ENCODE measurements at places on chromosomes 6 and 20. TPM values are rescaled to one million over a fixed set of nuclear protein-coding genes. Genes with fewer than 3 reads are reported as not detected.

The PLN gene
- 5.7 TPM for total RNA-seq

- no peaks in the 10 kb centered on the region for H3K4me1 ChIP-seq
- DNase-seq, result no peak
- H3K36me3 ChIP-seq, result no peaks in the 10 kb centered on the region
- H3K4me3 ChIP-seq, result no peak overlapping the region
- no peak overlapping the region for H3K27ac ChIP-seq
Observed at GRCh38 chr20:64242003-64242796, 13.3 kb upstream of the PCMTD2 start.

- H3K27ac ChIP-seq, result no peak overlapping the region
- no peaks in the 10 kb centered on the region for H3K36me3 ChIP-seq
- no peak overlapping the region for H3K4me3 ChIP-seq
- H3K4me1 ChIP-seq, result no peaks in the 10 kb centered on the region
Observed at GRCh38 chr6:108113557-108114519, 39.3 kb upstream of the OSTM1 start.

- no peaks in the 10 kb centered on the region for H3K36me3 ChIP-seq
- no peaks in the 10 kb centered on the region for H3K4me1 ChIP-seq
- H3K4me3 ChIP-seq, result no peak overlapping the region
- DNase-seq, result no peak
Observed at GRCh38 chr6:139853302-139853992, 479.0 kb upstream of the CITED2 start.

The NMBR gene
- 0.29 TPM for total RNA-seq

DNA sequence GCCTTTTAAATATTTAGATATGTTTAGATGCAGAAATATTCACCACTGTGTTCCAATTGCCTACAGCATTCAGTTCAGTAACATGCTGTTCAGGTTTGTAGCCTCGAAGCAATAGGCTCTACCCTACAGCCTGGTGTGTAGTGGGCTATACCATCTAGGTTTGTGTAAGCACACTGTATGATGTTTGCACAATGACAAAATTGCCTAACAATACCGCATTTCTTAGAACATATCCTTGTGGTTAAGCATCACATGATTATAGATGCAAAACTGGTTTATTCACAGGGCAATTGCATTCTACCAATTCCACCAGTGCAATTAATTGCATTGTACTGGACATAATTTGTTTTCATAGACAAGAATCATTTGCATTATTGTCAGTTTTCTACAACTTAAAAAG lies 7.9 kb upstream of the SLC22A16 start:
- H3K4me3 ChIP-seq, result no peak overlapping the region
- DNase-seq, result no peak
- no peak overlapping the region for H3K27ac ChIP-seq

DNA sequence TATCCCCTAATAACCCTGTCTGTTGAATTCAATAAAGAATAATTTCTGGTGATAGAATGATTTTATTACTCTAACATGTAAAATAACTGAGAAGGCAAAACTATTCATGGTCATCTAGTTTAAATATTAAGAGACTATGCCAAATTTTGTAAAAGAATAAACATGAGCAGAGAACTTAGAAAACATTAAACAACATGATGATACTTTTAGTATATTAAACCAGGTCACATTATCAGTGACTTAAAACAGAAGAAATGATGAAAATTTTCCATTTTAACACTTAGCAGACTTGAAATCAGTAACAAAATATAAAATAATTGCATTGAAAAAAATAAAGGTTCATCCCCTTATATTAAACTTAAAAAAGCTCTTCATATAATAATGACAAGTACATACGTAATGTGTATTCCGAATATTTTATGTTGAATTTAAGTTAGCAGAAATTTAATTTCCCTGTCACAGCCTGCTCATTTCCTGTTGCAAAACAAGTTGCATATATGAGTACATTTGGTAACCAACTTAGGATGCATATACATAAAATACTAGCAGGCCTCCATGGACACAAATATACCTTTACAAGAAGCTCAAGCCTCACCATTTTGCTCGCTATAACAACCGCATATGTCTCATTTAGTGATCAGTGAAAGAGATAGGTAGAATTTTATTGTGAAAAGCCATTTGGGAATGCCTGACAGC lies 40.6 kb downstream of the DTNBP1 start:
- H3K27ac ChIP-seq, result peak overlapping the region; percentile 71
- no peak overlapping the region for H3K4me3 ChIP-seq
- H3K27me3 ChIP-seq, result no peaks in the 10 kb centered on the region
- H3K36me3 ChIP-seq, result no peaks in the 10 kb centered on the region

DNA sequence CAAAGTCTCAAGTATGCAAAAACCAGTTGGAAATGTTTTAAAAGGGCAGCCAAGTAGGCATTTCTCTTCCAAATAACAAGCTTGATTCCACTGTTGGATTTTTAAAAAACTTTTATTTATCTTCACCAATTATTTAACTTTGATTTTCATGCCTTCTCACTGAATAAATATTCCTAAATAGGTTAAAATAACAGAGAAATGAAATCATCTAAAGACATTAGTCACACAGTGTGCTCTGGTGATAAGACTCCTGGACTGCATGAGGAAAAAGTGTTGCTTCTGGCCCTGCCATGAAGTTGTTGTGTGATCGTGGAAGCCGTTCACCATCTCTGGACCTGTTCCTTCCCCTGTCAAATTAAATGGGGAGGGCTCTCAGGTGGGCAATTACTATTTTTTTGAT lies 33.8 kb upstream of the IGF2R start:
- DNase-seq, result no peak

The FAM83D gene
- total RNA-seq, result 0.33 TPM

The RIPOR2 gene
- total RNA-seq, result 29.2 TPM

The MTO1 gene
- total RNA-seq, result 40.8 TPM

- H3K4me1 ChIP-seq, result peaks cover 8% of the 10 kb centered on the region
- H3K27ac ChIP-seq, result peak overlapping the region; percentile 76
- no peaks in the 10 kb centered on the region for H3K27me3 ChIP-seq
- no peak for DNase-seq
- no peaks in the 10 kb centered on the region for H3K36me3 ChIP-seq
Observed at GRCh38 chr20:34938466-34939163, 17.0 kb downstream of the GSS start.

The EEF1A2 gene
- 4.8 TPM for total RNA-seq

DNA sequence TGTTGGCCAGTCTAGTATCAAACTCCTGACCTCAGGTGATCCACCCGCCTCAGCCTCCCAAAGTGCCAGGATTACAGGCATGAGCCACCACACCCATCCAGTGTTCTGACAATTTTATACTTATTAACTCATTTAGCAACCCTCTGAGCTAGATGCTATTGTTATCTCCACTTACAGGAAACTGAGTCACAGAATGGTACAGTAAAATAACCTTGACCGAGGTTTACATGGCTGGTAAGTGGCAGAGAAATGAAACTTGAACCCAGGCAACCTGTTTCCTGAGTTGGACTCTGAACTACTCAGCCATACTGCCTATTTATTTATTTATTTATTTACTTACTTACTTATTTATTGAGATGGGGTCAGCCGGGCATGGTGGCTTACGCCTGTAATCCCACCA lies 6.6 kb upstream of the SIGLEC1 start:
- no peaks in the 10 kb centered on the region for H3K36me3 ChIP-seq
- no peak overlapping the region for H3K27ac ChIP-seq
- no peak for DNase-seq
- H3K27me3 ChIP-seq, result no peaks in the 10 kb centered on the region
- H3K4me3 ChIP-seq, result no peak overlapping the region

The SNAP91 gene
- total RNA-seq, result not detected

- H3K4me3 ChIP-seq, result no peak overlapping the region
- no peaks in the 10 kb centered on the region for H3K4me1 ChIP-seq
- H3K27me3 ChIP-seq, result no peaks in the 10 kb centered on the region
- H3K27ac ChIP-seq, result no peak overlapping the region
- H3K36me3 ChIP-seq, result no peaks in the 10 kb centered on the region
Observed at GRCh38 chr6:126048635-126049034, 62.3 kb downstream of the TRMT11 start.

GRCh38 chr6:43262000-43262779 lies 18.9 kb downstream of the TTBK1 start:
- no peak overlapping the region for H3K27ac ChIP-seq
- H3K36me3 ChIP-seq, result no peaks in the 10 kb centered on the region
- no peaks in the 10 kb centered on the region for H3K27me3 ChIP-seq
- no peak for DNase-seq
- H3K4me1 ChIP-seq, result no peaks in the 10 kb centered on the region

DNA sequence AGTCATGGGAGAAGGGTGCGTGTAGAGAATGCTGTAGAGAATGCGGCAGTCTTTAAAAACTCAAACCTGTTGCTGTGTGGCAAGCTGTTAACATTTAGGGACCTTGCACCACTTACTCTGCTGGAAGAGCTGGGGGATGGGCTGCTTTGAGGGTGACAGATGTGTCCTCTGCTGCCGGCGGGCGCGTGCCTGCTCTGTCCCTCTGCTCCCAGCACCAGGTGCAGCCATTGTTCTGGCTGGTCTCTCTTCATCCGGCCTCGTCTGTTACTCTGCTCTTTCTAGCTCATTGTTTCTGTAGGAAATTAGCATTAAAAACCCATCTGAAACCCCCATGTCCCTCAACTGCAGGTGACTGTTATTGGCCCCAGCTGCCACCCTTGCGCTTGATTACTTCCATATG lies 78.5 kb downstream of the CBFA2T2 start:
- H3K36me3 ChIP-seq, result no peaks in the 10 kb centered on the region
- H3K4me3 ChIP-seq, result no peak overlapping the region
- H3K4me1 ChIP-seq, result no peaks in the 10 kb centered on the region
- H3K27me3 ChIP-seq, result no peaks in the 10 kb centered on the region
- no peak overlapping the region for H3K27ac ChIP-seq
- DNase-seq, result no peak

- peak overlapping the region; percentile 44 for H3K4me3 ChIP-seq
- no peaks in the 10 kb centered on the region for H3K36me3 ChIP-seq
- DNase-seq, result no peak
- peaks cover 2% of the 10 kb centered on the region for H3K4me1 ChIP-seq
- H3K27ac ChIP-seq, result peak overlapping the region; percentile 85
Observed at GRCh38 chr6:1527073-1527457, 82.7 kb upstream of the FOXC1 start.

The CLVS2 gene
- total RNA-seq, result not detected

The ADTRP gene
- 2.9 TPM for total RNA-seq

DNA sequence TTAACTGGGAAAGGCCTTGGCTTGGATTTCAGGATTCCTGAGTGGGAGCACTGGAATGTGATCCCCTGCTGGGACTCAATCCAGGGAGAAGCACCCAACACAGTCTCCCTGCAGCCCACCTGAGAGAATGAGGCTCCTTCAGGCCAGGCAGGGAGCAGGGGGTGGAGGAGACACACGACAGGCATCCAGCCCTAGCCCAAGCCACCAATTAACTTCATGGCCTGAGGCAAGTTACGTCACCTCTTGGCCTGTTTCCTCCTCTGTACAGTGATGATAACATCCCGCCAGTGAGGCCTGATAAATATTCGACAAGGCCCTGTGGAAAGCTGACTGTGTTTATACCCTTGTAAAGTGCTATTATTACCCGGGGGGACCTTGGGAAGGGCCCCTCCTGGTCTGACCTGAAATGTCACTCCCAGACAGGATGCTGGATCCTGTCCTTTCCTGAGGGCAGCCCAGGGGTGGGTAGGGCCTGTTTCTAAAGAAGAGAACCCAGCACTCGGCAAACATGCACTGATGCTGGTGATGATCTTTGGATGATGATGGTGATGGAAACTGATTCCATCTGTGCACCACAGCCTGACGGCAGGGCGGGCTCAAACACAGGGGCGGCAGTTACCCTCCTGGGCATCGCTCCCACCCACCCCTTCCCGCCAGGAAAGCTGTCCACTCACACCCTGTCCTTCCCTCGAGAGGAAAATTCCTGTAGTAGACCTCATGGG lies 12.4 kb downstream of the FRS3 start:
- H3K27me3 ChIP-seq, result no peaks in the 10 kb centered on the region
- H3K4me1 ChIP-seq, result no peaks in the 10 kb centered on the region
- H3K27ac ChIP-seq, result peak overlapping the region; percentile 33
- no peak overlapping the region for H3K4me3 ChIP-seq

DNA sequence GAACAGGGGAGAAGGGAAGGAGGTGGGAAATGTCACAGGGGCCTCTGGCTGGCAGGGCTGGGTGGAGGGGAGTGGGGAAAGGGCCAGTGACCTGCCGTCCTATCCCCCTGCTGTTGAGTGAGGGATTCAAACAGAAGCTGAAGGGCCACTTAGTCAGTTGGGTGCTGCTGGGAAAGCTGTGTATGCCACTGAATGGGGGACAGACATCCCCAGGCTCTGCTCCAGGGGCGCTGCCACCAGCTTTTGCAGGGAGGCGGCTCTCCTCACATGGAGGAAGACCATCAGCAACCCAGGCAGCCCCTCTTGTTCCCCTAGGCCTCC lies 50.0 kb downstream of the MDGA1 start:
- H3K27ac ChIP-seq, result no peak overlapping the region
- H3K36me3 ChIP-seq, result no peaks in the 10 kb centered on the region
- no peak overlapping the region for H3K4me3 ChIP-seq
- DNase-seq, result no peak
- H3K4me1 ChIP-seq, result no peaks in the 10 kb centered on the region

- peak; percentile 52 for DNase-seq
- H3K27me3 ChIP-seq, result no peaks in the 10 kb centered on the region
- no peak overlapping the region for H3K4me3 ChIP-seq
- H3K36me3 ChIP-seq, result no peaks in the 10 kb centered on the region
- H3K27ac ChIP-seq, result no peak overlapping the region
Observed at GRCh38 chr6:15907914-15908518, 220.9 kb upstream of the MYLIP start.

Data from breast epithelium (tissue), 4 donors.